ENCODE measurements at places on chromosomes 16 and 17. TPM values are rescaled to one million over a fixed set of nuclear protein-coding genes. Genes with fewer than 3 reads are reported as not detected.

DNA sequence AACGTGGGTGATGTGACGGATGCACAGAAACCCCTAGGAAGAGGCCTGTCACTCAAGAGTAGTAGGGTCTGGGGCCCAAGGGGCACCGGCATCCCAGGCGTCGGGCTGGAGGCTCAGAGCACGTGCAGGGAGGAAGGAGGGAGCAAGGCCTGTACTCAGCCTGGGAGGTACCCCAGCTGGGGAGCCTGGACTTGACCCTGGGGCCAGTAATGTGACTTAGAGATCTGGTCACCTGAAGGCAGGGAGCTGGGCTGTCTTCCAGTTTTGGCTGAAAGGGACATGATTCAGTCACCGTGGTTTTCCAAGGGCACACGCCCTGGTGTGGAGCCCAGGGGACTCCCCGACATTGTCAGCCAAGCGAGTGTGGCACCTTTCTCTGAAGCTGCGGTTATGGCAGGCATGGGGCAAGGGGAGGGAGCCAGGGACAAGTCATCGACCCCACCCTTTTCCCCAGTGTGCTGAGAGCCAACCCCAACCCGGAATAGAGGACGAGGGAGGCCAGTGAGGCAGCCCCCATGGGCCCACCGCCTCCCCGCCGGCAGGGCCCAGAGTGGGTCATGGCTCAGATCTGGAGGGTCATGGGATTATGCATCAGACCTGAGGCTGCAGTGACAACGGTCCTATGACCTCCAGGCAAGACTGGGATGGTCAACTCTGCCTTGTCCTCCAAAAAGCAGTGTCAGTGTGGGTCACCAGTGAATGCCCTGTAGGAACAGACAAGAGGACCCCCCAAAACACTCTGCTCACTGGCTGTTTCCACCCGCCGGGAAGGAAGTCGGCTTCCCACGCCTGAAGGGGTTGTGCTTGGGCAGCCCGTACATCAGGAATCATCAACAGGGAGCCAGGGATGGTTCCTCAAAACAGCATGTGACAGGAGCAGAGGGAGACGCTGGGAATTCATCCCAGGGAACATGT, 41.9 kb downstream of the MEAK7 start:
- no peaks in the 10 kb centered on the region for H3K4me1 ChIP-seq
- H3K36me3 ChIP-seq: peaks cover 15% of the 10 kb centered on the region
- no peak overlapping the region for H3K27ac ChIP-seq
- DNase-seq: no peak
- no peaks in the 10 kb centered on the region for H3K27me3 ChIP-seq
- H3K4me3 ChIP-seq: no peak overlapping the region

- H3K4me1 ChIP-seq: peaks cover 51% of the 10 kb centered on the region
- peak; percentile 94 for DNase-seq
- no peaks in the 10 kb centered on the region for H3K36me3 ChIP-seq
- H3K27ac ChIP-seq: peak overlapping the region; percentile 90
- peak overlapping the region; percentile 45 for H3K4me3 ChIP-seq
Observed at GRCh38 chr16:27378871-27379481, 23.0 kb upstream of the IL21R start.

GRCh38 chr16:86022381-86022960, 123.5 kb downstream of the IRF8 start:
- peaks cover 36% of the 10 kb centered on the region for H3K27me3 ChIP-seq
- H3K4me1 ChIP-seq: peaks cover 3% of the 10 kb centered on the region
- DNase-seq: no peak
- no peak overlapping the region for H3K4me3 ChIP-seq
- H3K36me3 ChIP-seq: peaks cover 3% of the 10 kb centered on the region

- H3K27me3 ChIP-seq: no peaks in the 10 kb centered on the region
- no peak overlapping the region for H3K27ac ChIP-seq
- H3K36me3 ChIP-seq: no peaks in the 10 kb centered on the region
- no peak for DNase-seq
- H3K4me3 ChIP-seq: no peak overlapping the region
Observed at GRCh38 chr16:29686740-29687332, 7.9 kb downstream of the QPRT start.

DNA sequence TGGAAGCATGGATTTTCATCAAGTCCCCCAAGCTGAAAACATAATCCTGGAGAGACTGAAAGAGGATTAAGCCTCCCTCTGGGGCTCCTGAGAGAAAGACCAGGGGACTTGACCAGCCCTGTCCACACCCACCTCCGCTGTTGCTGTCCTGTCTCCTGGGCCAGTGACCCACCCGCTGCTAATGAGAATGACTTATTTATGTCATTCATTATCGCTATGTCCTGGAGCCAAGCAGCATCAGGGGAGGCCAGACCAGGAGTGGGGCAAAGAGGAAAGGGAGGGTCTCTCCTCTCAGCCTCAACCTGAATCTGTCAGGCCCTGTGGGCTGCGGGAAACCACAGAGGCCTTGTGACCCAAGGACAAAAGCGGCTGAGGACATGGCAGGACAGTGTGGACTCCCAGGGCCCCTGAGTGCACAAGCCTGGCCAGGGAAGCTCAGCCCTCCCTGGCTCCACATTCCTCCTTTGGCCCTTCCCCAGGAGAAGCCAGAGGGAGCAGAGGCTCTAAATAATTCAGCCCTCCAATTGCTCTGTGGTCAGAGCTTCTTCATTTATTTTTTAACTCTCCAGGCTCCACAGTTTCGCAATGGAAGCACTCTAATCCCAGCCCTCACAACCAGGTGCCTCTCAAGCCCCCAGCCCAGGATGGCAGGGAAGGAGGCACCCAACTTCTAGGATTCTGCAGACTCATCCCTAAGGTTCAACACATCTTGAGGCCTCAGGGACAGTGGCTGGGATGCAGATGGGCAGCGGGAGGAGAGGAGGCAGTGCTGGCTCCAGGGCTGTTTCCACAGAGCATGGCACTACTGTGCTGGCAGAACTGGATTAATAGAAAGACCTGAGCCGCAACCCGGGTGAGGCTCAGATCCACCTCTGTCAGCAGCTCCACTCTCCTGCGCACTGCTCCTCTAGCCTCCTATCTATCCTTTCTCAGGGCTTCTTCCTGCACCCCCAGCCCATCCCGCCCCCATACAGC, 19.1 kb downstream of the CUEDC1 start:
- DNase-seq: no peak
- H3K36me3 ChIP-seq: no peaks in the 10 kb centered on the region
- H3K4me3 ChIP-seq: no peak overlapping the region

- no peaks in the 10 kb centered on the region for H3K36me3 ChIP-seq
- H3K27me3 ChIP-seq: peaks cover 6% of the 10 kb centered on the region
- no peak for DNase-seq
- H3K4me3 ChIP-seq: no peak overlapping the region
- H3K4me1 ChIP-seq: no peaks in the 10 kb centered on the region
Observed at GRCh38 chr16:66291833-66292232, 74.7 kb upstream of the CDH5 start.

GRCh38 chr16:64993464-64993863, 128.4 kb downstream of the CDH11 start:
- H3K36me3 ChIP-seq: no peaks in the 10 kb centered on the region
- no peaks in the 10 kb centered on the region for H3K27me3 ChIP-seq

DNA sequence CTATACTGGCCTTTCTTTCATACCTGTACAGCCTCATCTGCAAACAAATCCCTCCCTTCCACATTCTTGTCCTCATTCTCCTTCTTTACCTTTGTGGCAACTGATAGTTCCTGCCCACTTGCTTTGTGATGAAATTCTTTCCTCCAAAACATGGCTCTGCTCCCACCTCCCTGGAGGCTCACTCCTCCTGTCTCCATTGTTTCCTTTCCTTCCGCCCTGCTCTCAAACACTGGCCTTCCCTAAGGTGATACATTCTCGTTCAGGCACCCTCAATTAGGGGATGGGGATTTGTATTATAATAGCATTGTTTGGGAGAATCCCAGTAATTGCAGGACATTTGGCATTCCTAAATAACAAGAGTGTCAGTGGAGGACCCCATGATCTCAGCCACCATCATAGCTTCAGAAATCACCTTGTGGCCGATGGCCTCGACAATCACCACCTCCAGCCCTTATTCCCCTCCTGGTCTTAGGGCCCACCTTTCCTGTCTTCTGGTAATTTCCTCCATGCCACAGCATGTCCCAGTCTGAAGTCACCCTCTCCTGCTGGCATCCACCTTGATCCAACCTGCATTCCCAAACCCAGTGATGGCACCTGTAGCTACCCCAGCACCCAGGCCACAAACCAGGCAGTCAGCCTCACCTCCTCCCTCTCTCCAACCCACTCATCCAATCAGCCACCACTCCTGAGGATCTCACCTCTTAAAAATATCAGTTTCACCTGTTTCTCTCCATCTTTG, 7.9 kb downstream of the UNC119 start:
- no peak overlapping the region for H3K4me3 ChIP-seq
- H3K27me3 ChIP-seq: no peaks in the 10 kb centered on the region
- H3K36me3 ChIP-seq: no peaks in the 10 kb centered on the region
- no peak for DNase-seq

DNA sequence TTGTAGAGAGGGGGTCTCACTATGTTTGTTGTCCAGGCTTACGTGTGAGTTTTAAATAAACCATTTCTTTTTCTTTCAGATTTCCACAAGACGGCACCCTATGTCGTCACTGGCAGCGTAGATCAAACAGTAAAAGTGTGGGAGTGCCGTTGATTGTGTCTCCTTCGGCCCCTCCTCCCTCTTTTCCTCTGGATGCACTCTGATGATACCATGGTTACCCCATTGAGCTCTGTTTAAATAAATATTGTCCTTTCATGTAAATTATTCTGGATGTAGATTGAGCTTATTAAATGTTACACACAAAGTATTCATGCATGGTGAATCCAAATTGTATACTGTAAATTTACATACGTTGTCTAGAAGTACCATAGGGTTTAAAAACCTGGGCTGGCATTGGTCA, 29.9 kb downstream of the CLUH start:
- H3K27ac ChIP-seq: no peak overlapping the region
- H3K4me1 ChIP-seq: no peaks in the 10 kb centered on the region
- H3K4me3 ChIP-seq: no peak overlapping the region
- H3K27me3 ChIP-seq: no peaks in the 10 kb centered on the region

GRCh38 chr17:70677783-70678647, 508.7 kb downstream of the KCNJ2 start:
- H3K36me3 ChIP-seq: no peaks in the 10 kb centered on the region
- DNase-seq: no peak
- H3K4me1 ChIP-seq: no peaks in the 10 kb centered on the region
- no peak overlapping the region for H3K27ac ChIP-seq
- H3K4me3 ChIP-seq: no peak overlapping the region

GRCh38 chr16:81515721-81516120, 71.1 kb downstream of the CMIP start:
- no peaks in the 10 kb centered on the region for H3K36me3 ChIP-seq
- peaks cover 3% of the 10 kb centered on the region for H3K4me1 ChIP-seq
- H3K27me3 ChIP-seq: no peaks in the 10 kb centered on the region
- no peak overlapping the region for H3K4me3 ChIP-seq
- no peak for DNase-seq

DNA sequence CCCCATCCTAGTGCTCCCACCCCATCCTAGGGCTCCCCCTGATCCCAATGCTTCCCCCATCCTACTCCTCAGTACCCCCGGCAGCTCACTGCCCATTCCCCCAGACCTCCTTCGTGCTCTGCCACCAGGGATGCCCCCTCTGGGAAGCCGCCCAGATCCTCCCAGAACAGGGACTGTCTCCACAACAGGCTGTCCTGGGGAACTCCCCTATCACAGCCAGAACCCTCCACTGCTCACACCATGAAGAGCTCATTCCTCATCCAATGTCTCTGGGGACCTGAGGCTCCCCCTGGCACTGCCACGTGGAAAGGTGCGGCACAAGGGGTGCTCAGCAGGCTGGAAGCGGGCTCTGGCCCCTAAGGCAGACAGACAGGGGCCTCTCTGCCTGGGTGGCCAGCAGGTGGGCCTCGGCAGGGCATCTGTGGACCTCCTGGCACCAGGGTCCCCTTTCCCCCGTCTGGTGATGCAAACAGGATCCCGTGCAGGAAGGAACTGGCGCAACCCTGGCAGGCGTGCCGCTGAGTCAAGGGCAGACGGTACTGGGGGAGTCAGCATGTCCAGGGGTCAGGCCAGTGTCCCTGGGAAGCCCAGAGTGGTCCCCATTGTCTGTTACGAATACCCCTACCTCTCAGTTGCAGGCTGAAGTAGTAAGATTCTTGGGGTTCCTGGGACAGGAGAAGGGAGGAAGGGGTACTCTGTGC, 14.8 kb upstream of the PVALEF start:
- no peak overlapping the region for H3K4me3 ChIP-seq
- H3K27me3 ChIP-seq: peaks cover 3% of the 10 kb centered on the region
- H3K4me1 ChIP-seq: no peaks in the 10 kb centered on the region
- no peak overlapping the region for H3K27ac ChIP-seq

DNA sequence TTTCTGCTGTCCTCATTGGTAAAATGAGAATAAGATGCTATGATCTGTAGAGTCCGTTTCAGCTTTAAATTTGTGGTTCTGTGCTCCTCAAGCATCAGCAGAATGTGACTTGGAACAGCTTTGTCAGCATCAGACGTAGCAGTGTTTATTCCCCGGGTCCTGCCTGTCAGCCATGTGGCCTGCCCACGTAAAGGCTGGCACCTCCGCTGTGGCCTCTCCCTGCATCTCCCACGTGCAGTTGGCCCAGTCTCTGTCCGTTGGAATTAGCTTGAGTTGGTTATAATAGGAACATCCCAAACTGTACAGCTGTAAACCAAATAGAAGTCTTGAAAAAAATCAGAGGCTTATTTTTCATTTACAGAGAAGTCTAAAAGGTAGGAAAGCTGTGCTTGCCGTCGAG, 61.7 kb downstream of the ARHGAP44 start:
- H3K27ac ChIP-seq: no peak overlapping the region
- no peaks in the 10 kb centered on the region for H3K27me3 ChIP-seq
- DNase-seq: no peak
- no peak overlapping the region for H3K4me3 ChIP-seq
- no peaks in the 10 kb centered on the region for H3K4me1 ChIP-seq

GRCh38 chr16:50151756-50152155, 1.4 kb upstream of the TENT4B start:
- H3K36me3 ChIP-seq: peaks cover 8% of the 10 kb centered on the region
- H3K27ac ChIP-seq: peak overlapping the region; percentile 93
- H3K4me1 ChIP-seq: peaks cover 28% of the 10 kb centered on the region
- no peaks in the 10 kb centered on the region for H3K27me3 ChIP-seq
- H3K4me3 ChIP-seq: peak overlapping the region; percentile 80

The CLEC18B gene
- not detected for total RNA-seq

The LGALS9B gene
- not detected for total RNA-seq

The AP1G1 gene
- 59.3 TPM for total RNA-seq

The MMP15 gene
- total RNA-seq: 0.12 TPM

The MT1H gene
- 5.4 TPM for total RNA-seq

The GUCY2D gene
- not detected for total RNA-seq

The TP53TG3 gene
- total RNA-seq: not detected

The KRT24 gene
- not detected for total RNA-seq

All from activated naive CD4-positive, alpha-beta T cell treated with anti-CD3 and anti-CD28 coated beads for 36 hours (primary cell).